ENCODE measurements at places on chromosomes 16 and 17.

GRCh38 chr16:87138316-87138715, 178.9 kb downstream of the C16orf95 start:
- no peak for DNase-seq

DNA sequence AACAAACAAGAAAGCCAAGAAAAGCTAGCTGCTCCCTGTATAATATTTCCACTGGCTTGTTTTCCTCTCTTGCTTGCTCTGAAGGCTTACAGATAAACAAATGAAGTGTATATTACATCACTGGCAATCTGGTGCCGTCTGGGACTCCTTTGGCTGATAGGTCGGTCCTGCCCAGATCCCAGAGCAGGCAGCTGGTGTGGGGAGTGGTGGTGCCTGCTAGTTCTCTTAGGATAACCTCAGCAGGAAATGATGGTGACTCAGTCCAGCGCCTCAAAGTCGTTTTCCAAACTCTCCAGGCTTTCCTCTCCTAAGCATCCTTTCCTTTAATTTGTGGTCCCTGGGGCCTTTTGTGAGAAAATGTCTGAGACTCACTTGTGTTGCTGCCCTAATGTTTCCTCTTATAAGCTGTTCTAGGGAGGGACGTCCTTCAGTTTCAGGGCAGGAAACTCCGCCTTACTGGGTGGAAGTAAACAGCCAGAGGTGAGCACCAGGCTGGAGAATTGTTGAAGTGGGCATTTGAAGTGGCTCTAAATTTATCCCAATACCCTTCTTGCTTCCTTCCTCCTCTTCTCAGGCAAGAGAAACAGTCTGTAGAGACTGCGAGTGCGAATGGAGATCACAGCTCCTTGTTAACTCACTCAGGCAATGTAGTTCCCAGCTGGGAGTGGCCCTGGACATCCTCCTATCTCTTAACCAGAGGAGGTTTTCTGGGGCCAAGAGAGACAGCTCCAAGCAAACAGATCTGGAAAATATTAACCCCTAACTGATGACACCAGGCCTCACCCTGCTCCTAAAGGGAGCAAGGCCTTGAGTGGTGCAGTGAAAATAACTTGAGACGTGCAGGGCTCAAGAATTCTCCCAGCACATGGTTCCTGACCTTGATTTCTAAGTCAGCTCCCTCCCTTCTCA, 34.9 kb downstream of the CD300LF start:
- no peak for DNase-seq

DNA sequence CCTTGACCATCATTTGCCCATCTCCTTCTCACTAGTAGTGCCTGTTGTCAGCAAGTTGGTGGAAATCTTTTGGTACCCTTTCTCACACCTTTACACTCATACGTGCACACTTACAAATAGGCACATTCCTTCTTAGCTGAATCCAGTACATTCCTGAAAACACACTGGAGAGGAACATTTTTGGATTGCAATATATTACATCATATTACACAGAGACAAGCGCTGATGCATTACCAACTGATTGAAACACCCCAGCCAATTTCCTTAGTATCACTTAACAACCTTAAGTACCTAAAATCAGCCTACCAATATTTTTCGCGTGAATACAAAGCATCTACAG, 64.1 kb downstream of the PLCG2 start:
- DNase-seq = no peak

DNA sequence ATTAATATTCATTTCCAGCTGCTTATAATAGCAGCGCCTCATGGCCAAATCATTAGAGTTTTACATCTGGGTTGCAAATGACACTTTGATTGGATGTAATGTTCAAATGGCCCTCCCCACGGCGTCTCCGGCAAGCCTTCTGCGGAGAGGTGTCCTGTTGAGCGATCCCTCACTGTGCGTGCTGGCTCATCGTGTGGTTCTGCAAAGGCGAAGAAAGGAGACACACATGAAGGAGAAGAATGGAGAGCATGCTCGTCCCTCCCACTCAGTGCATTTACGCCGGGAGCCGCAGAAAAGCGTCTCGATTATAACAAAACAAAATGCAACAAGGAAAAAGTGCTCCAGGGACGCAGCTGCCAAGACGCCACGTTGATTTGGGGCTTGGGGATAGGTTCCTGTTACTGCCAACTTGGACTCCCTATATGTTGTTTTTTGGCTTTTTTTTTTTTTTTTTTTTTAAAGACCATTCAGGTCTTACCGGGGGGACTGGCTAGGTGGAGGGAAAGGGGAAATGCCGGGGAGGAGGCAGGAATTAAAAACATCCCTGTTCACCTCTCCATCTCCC, 117.6 kb downstream of the C16orf78 start:
- no peak for DNase-seq

DNA sequence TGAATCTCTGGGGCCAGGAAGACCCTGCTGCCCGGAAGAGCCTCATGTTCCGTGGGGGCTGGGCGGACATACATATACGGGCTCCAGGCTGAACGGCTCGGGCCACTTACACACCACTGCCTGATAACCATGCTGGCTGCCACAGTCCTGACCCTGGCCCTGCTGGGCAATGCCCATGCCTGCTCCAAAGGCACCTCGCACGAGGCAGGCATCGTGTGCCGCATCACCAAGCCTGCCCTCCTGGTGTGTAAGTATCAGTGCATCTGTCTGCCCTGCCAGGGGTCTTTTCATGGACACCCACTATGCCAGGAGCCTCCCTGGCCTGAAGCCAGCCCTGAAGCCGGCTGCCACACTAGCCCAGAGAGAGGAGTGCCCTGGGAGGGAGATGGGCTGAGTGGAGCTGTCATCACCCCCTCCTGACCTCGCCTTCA, at the start of gene CETP:
Gene CETP (plus strand): TSS at position 100 of the 431 bp plus-strand sequence. CDS start 30 bp downstream, at position 130.
- no peak for DNase-seq

GRCh38 chr17:74951680-74952421, 16.2 kb downstream of the OTOP3 start:
- no peak for DNase-seq

DNA sequence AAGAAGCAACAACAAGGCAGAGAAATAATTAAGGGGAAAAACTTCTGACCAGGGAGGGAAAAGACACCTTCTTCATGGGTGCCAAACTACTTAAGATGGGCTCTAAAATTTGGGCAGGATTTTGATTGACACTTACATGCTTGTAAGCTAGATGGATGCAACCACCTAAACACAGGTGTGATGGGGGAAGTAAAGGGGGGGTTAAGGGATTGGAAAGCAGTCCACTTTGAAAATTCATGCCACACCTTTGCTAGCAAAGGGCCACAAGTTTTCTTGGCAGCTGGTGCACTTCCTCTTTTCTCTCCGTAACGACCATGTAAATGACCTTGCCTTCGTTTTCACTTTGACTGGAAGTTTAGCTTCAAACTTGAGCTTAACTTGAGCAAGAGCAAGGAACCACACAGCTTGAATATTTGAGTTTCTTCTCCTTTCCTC, 14.3 kb upstream of the PRKAR1A start:
- DNase-seq = no peak

DNA sequence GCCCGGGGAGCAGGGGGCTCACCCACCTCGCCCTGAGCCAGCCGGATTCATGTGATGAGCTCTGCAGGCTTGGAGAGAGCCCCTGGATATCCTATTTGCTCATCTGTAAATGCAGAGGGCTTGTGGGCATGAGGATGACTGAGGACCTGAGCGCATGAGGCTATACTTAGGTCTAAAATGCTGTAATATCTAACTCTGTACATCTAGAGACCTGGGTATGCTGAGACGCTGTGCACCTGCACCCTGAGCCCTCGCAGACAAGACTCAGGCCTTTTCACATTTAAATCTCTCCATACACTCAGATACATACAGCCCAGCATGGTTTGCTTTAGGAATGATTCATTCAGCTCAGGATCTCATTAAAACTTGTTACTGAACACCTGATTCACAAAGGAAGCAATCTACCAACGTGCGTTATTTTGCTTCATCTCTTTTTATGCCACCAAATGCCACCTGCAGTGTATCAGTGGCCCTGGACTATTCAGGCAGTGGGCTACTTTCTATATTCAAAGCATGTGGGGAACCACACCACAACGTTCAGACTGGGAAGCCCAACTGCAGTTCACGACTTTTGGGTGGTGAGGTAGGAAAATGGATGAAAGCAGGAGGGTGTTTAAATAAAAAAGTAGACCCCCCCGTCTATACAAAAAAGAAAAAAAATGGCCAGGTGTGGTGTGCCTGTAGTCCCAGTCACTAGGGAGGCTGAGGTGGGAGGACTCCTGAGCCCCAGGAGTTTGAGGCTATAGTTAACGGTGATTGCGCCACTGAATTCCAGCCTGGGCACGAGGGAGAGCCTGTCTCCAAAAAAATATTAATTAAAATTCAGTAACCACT, 12.0 kb downstream of the USP7 start:
- DNase-seq = no peak

- no peak for DNase-seq
Measured at GRCh38 chr16:3304370-3304769, 860 bp downstream of the TIGD7 start.

DNA sequence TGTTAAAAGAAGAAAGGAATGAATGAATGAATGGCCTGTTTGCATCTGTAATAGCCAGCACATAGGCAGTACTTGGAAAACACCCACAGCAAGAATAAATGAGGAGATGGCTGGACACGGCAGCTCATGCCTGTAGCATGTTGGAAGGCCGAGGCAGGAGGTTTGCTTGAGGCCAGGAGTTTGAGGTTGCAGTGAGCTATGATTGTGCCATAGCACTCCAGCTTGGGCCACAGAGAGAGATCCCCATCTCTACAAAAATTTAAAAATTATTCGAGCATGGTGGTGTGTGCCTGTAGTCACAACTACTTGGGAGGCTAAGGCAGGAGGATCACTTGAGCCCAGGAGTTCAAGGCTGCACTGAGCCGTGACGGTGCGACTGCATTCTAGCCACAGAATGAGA, 12.5 kb downstream of the IL4R start:
- no peak for DNase-seq

DNA sequence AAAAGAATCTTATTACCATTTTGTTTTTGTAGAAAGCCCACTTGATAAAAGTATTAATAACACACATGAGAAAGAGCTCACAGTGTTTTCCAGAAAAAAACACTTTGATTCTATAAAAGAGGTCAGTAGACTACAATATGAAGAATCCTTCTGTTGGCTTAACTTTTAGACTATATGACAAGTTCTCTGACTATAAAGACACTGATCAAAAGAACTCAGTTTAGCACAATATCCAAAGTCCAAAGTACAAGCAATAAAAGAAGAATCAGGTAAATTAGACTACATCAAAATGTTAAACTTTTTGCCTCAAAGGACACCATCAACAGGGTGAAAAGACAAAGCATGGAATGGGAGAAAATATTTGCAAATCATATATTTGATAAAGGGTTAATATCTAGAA, 11.2 kb upstream of the SMG1 start:
- DNase-seq = no peak

DNA sequence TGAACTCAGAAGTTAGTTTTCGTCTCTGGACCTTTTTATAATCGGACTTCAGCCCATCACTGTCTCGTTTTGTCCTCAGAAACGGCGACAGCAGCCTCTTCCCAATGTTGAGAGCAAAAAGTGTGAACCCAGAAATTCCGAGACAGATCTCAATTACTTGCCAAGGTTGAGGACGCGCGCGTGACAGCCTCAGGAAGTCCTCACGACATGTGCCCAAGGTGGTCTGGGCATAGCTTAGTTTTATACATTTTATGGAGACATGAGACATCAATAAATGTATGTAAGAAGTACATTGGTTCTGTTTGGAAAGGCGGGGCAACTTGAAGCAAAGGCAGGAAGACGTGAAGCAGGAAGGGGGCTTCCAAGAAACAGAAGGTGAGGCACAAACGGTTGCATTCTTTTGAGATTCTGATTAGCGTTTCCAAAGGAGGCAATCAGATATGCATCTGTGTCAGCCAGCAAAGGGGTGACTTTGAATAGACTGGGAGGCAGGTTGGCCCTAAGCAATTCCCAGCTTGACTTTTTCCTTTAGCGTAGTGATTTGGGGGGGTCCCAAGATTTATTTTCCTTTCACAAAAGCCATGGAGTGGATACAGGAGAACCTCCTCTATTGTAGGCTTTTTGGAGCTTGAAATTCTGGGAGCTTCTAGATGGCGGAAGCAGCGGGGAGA, 583 bp upstream of the ZNF747 start:
- no peak for DNase-seq

- peak; percentile 26 for DNase-seq
Measured at GRCh38 chr16:10180771-10181163, 1.5 kb downstream of the GRIN2A start.

DNA sequence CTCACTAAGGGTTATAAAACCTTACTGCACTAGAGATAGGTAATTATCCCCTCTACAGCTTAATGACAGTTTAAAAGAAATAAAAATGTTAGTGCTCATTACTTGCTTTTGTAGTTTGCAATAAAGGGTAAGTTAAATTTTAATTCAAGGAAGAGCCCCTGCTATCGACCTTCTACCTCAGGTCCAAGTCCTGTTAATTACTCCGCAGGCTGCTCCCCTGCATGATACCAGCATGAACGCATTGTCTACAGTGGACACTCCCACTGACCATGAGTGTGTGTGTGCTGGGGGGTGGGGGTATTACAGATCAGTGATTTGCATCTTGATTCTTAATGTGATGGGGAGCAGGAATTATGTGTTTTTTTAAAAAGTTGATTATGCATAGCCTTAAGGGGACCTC, 103.1 kb downstream of the AATF start:
- no peak for DNase-seq

DNA sequence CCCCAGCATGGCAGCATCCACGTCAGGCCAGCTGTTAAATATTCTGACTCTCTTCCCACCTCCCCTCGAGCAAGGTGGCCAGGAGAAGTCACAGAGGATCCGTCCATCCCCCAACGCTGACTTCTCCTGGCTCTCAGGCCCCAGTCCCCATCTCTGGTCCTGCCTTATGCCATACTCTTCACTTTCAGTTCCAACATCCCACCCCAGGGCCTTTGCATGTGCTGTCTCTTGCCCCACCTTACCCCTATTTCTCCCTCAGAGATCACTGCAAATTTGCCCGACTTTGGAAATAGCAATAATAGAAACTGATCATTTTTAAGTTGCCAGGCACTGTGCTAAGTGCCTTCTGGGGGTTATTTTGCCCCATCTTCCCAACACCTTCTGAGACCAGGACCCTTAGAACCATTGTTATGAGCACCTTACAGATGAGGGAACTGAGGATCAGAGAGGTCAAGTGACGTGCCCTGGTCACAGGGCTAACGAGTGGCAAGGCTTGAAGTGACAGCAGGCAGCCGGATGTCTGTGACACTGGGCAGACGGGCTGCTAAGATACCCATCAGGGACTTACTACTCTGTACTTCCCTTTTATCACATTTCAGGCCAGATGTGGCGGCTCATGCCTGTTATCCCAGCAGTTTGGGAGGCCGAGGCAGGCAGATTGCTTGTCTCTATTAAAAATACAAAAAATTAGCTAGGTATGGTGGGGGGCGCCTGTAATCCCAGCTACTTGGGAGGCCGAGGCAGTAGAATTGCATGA, 17.7 kb downstream of the HID1 start:
- no peak for DNase-seq

GRCh38 chr17:75758131-75758905, 6.7 kb downstream of the GALK1 start:
- DNase-seq = no peak

DNA sequence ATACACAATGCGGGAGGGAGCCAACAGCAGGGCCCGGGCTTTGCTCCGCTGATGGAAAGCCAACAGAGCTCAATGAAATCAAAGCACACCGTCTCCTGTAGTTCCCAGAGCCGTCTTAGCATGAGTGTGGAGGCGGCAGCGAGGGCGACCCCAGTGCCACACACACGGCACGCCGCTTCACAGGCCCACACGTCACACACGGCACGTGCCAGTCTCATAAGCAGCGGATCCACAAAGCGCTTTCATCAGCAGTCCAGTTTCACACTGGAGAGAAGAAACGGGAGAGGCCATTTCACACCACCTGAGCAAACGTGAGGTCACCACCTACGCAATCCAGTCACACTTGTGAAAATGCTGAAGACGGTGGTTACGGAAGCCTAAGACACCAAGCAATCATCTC, 34.8 kb downstream of the CYB5D2 start:
- no peak for DNase-seq
